NCI-H526 treated with DMSO at 0.1 percent for 48 hours (cell line): ENCODE measurements at places on chromosomes 12 and 14.

DNA sequence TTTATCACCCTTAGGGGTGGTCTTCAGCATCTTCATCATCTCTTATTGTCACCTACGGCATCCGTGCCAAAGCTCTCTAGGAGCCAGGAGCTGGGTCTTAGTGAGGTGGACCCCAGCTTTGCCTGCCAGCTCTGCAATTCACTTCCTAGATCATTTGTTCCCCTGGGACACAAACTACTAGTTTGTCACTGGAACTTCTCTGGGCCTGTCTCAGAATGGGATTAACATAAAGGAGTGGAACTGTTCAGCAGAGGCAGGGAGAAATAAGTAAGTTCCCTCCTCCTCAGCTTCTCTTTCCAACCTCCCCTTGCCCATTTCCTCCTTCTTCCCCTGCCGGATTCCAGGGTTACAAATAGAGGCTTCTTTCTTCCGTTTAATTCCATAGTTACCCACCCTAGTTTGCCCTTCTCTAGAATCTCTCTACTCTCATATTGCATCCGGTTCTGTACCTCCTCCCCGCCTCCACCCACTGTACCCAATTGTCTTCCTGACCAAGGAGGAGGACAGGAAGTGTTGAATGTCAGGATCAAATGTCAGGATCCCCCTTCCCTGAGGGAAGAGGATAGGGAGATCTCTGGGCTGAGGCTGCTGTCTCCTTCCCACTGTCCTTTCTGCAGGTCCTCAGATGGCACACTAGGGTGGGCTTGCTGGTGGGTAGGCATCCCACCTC lies 25.0 kb downstream of the LARP4 start:
- no peak for DNase-seq

DNA sequence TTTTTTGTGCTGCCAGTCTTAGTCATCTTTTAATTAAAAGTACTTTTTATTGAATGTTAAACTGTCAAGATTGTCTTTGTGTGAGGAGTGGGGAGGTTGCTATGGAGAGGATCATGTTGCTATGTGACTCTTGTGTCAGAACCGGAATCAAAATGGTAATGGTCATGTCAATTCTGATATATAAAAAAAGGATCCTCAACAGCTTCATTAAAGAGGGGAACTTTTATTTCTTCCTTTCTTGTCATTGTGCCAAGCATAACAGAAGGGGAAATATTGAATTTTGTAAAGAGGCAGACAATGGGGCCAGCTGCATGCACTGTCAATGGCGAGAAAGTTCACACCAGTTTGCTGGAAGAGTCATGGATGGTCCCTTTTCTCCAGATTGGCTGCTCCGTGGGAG lies 564.8 kb downstream of the VRK1 start:
- no peak for DNase-seq

DNA sequence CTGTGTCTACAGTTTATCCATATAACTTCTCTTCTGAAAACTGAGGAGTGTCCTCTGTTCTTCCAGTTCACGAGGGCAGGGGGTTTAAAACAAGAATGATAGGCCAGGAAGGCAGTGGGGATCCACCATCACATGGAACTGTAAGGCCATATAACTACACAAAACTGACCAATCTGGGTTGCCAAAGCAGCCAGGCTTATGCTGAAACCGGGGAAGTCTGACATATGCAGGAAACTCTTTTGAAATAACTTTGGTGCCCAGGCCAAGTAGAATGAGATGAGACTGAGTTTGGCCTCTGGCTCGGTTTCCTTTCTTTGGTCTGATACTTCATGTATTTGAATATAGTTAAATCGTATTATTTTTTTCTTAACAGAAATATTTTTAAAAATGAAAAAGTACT lies 18.0 kb upstream of the ATF1 start:
- DNase-seq: no peak

- DNase-seq: peak; percentile 52
Measured at GRCh38 chr12:26195250-26195640, at the start of gene SSPN. SSPN (plus strand) TSS chr12:26195573; CDS start chr12:26195673, 100 bp downstream.

DNA sequence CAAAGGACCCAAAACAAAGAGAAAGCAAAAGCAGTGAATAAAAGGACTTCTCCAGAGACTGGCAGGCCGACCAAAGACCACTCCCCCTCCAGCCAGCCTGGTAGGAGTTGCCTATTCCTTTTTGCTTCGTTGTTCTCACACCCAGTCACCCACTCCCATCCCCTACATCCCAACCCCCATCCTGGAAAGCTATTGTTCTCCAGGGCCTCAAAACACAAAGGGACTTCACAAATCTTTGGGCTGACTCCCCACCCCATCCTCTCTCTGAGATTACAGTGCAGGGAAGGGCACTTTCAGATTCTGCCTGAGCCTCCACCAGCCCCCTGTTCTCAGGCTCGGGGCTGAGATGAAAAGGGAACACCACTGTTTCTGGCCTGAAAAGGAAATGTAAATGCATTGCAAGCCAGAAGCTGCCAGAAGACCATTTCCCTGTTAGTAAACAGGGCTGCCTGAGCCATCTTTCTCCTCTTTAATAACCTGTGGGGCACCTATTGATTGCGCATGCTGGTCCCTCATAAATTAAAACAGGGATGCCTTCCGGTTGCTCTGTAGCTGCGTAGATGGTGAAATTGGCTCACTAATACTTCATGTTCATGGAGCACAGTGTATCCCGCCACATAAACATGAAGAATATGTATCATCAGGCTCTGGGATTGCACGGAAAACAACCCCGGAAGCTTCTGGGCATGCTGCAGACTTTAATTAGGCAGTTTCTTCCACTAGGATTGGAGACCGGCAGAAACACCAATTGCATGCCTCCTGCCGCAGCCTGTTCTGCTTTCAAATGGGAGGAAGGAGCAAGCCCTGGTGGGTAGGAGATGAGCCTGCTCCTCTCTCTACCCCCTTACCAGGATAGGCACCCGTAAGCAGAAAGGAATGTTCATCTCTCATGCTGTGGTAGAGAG lies 130.3 kb upstream of the FUT8 start:
- DNase-seq: no peak
